ENCODE measurements at places on chromosomes 7 and 10.

GRCh38 chr7:155154586-155154985 is 84.5 kb downstream of the HTR5A start:
- DNase-seq, result no peak

DNA sequence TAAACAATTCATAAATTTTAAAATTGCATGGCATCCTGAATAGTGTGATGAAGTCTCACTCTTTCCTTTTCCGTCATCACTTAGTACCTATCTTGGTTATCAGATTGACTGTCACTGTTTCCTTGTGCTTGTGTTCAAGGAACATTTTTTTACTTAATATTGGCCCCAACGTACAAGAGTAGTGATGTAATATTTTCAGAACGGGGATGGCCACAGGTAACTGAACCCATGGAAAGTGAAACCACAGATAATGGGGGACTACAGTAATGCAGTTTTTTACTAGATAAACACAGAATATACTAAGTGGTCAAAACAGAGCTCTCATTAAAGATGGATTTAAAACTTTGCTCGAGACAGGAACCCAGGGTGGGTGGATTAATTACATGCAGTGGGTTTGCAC is 85.4 kb downstream of the MACC1 start:
- no peak for DNase-seq

- no peak for DNase-seq
Observed at GRCh38 chr7:133530682-133531081, 277.8 kb downstream of the EXOC4 start.

GRCh38 chr7:151137791-151138152 is 29.7 kb downstream of the GBX1 start:
- DNase-seq, result no peak

DNA sequence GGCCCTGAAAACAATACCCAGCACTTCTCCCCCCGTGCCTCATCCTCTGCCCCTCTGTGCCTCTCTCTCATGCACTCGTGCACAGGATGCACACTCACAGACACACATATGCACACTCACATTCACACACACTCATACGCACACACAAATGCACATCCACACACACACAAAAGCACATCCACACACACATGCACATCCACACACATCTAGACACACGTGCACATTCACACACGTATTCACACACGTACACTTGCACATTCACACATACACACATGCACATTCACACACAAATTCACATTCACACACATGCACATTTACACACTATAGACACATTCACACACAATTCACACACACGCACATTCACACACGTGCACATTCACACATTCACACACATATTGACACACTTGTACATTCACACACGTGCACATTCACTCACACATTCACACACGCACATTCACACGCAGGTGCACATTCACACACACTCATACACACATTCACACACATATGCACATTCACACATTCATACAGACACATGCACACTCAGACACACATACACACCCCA is 19.2 kb downstream of the SHH start:
- no peak for DNase-seq

DNA sequence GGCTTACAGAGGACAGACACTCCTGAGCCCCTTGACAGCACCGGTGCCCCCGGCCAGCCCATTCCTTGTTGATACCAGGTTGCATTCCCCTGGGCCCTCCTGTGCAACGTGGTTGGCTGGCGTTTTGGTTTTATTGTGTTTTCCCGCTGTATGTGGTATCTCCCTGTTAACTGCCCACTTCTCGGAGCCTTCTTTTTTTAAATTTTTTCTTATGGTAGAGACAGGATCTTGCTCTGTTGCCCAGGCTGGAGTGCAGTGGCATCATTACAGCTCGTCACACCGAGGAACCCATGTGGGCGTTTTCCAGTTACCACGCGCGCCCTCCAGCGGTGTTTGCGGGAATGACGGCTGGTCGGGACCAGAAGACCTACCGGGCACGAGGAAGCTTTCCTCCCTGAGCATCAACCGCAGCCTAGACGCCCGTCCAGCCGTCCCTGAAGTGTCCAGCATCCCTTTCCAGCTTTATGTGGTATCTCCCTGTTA is 16.9 kb upstream of the ZFAND2A start:
- DNase-seq, result peak; percentile 98

GRCh38 chr7:117179701-117180100 is 143.2 kb downstream of the WNT2 start:
- DNase-seq, result no peak

GRCh38 chr10:130230611-130231010 is 94.4 kb downstream of the GLRX3 start:
- DNase-seq, result no peak

- no peak for DNase-seq
Observed at GRCh38 chr7:25596443-25596842, 368.2 kb upstream of the NPVF start.

DNA sequence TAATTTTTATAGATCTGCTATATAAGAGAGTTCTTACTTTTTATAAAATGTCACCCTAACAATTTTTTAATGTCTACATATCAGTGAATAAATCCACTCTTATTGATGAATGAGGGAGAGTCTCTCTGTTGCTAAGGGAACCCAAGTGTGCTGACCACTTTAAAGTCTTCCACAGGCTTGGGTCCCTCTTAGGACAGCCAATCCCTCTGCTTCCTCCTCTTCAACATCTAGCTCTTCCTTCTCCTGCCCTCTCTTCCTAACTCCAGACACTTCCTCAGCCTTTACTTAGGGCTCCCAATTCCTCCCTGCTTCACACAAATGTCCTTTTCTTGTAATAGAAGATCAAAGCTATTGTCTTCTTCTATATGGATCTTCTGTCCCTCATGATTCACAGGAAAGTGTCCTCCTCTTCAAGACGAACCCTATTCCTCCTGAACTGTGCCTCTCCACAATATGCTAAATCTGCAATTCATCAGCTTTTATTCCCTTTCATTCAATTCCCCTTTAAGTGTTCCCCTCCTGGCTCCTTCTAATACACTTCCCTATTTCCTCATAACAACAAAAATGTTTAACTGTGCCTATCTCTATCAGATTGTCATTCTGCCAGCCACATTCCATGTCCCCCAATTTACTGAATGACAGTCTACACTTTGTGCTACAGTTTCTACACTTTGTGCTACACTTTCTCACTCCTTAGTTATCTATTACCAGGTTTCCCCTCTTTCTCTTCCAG is 37.7 kb downstream of the CDK6 start:
- no peak for DNase-seq

- no peak for DNase-seq
Observed at GRCh38 chr10:24912215-24912614, 40.2 kb downstream of the PRTFDC1 start.

GRCh38 chr7:56105508-56105907 is 768 bp downstream of the CHCHD2 start:
- DNase-seq, result peak; percentile 37

- no peak for DNase-seq
Observed at GRCh38 chr10:110698782-110699201, 54.7 kb downstream of the RBM20 start.

DNA sequence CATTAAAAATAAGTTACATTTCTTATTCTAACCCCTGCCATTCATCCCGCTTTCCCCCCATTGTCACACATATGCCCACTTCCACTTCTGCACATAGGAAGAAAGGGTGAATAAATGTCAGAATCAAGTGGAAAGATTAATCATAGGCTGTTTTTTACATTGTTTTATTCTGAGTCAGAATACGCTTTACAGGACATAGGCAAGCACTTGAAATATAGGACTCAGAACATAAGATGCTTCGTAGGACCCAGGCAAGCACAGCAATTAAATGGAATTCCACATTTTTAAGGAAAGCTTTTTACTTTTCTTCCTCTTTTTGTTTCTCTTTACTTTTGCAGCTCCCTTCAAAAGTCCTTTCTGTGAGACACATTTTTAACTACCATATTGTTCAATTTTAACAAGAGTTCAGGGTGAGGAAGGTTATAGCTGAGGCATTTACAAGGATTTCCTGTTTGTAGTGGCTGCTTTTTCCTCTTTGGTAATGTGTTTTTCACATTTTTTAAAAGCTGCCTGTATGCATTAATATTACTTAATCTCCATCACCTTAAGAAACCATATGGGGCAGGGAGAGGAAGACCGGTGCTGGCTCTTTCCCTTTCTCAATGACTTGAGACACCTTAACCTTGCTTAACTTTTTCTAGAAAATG is 130.0 kb downstream of the TES start:
- DNase-seq, result no peak

DNA sequence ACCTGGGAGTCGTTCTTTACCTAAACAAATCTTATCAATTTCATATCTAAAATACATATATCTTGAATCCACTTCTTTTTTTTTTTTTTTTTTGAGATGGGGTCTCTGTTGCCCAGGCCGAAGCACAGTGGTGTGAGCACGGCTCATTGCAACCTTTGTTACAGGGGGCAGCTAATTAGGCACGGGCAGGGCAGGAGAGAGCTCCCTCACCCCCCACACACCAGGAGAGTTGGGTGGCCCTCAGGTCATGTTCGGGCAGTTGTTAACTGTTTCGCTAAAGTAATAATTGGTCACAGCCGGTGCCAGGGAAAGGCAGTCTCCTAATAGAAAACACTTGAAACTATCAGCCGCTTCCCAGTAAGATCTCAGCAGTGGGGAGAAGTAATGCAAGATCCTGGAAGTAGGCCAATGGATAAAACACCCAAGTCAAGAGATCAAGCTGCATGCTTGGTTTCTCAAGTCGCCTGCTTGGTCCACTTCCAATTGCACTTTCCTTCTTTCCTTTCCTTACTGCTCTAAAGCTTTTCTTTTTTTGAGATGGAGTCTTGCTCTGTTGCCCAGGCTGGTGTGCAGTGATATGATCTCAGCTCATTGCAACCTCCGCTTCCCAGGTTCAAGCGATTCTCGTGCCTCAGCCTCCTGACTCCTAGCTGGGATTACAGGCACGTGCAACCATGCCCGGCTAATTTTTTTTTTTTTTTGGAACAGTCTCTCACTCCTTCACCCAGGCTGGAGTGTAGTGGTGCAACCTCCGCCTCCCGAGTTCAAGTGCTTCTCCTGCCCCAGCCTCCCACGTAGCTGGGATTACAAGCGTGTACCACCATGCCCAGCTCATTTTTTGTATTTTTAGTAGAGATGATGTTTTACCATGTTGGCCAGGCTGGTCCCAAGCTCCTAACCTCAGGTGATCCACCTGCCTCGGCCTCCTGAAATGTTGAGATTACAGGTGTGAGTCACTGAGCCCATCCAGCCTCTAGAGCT is 21.3 kb upstream of the EFCAB10 start:
- DNase-seq, result no peak

- no peak for DNase-seq
Observed at GRCh38 chr7:91162436-91162835, 101.8 kb upstream of the FZD1 start.

DNA sequence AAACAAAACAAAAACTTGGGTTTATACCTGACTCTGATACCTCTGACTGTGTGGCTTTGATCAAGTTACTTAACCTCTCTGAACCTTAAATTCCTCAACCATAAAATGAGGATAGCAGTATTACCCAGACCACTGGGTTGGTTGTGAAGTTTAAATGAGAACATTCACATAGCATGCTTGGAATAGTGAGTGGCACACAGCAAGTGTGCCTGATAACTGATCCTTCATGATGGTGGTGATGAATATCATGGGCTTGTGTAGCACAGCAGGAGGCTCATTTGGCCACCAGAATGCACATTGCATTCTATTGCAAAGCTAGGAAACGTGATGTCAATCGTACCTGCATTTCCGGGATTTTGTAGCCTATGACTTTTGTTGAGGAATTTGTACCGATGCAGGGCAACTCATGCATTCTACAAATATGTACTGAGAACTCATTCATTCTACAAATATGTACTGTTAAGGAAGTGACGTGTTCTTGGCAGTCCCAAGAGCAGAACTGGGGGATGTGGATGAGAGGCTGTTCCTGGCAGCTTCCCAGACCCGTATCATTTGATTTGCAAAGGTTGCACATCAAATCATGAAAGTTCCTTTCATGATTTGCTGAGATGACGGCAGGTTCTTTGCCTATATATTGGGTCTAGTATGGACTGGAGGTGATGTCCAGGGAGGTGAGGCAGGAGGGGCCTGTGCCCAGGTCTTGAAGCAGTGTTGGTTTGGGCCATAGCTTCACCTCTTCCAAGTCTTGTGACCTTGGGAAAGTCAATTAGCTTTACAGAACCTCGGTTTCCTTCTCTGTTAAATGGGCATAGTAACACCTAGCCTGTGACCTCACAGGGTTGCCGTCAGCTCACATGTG is 94.6 kb upstream of the SMNDC1 start:
- no peak for DNase-seq

DNA sequence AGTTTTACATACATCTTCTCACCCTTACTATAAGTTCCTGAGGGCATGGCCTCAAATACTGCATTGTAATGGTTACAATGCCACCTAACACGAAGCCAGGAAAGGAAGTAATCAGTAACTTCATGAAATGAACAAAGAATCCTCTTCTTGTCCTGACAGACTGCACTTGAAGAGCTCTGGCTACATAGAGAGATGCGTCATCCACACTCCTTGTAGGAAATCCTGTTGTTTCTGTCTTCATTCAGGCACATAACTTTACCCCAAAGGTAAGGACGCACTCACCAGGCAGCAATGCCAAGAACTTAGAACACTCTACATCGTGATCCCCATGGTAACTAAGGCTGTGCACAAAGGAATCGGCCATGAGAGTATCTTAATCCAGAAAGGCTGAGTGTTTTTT is 80.3 kb upstream of the ARID5B start:
- DNase-seq, result no peak

- no peak for DNase-seq
Observed at GRCh38 chr7:138527746-138528223, 67.7 kb downstream of the TRIM24 start.

- no peak for DNase-seq
Observed at GRCh38 chr10:11170574-11170973, 152.9 kb downstream of the CELF2 start.

DNA sequence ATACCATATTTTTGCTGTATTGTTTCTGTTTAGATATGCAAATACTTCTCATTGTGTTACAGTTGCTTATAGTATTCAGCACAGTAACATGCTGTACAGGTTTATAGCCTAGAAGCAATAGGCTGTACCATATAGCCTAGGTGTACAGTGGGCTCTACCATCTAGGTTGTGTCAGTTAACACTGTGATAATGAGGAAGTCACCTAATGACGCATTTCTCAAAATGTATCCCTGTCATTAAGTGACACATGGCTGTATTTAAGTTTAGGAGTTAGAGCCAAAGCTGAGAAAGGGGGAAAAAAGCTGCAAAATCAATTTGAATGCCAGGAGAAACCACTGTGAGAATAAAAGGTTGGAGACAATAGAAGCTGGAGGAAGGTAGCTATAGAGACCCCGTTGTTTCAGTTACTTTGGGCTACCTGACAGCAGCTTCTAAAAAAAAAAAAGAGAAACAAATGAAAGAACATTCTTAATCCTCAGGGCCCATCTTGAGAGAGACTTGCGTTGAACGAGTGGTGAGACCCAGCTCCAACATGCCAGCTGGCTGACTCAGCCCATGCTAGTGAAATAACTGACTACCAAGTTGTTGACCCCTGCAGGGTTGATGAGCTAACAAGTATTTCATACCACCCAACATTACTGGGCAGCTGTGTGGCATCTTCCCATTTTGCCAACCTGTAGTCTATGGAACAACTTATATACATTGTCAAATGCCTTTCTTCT is 8.7 kb downstream of the STARD3NL start:
- no peak for DNase-seq

GRCh38 chr7:116966601-116967000 is 13.3 kb downstream of the ST7 start:
- DNase-seq, result no peak

GRCh38 chr10:106395041-106395749 is 769.3 kb downstream of the SORCS1 start:
- DNase-seq, result no peak
